Activated CD4-positive, alpha-beta T cell treated with anti-CD3 and anti-CD28 coated beads, Interleukin-2, amount 50 U/mL, for 1 hour (primary cell): ENCODE measurements at places on chromosomes 5 and 9.

- no peak for DNase-seq
Observed at GRCh38 chr5:13581132-13581531, 363.4 kb downstream of the DNAH5 start.

DNA sequence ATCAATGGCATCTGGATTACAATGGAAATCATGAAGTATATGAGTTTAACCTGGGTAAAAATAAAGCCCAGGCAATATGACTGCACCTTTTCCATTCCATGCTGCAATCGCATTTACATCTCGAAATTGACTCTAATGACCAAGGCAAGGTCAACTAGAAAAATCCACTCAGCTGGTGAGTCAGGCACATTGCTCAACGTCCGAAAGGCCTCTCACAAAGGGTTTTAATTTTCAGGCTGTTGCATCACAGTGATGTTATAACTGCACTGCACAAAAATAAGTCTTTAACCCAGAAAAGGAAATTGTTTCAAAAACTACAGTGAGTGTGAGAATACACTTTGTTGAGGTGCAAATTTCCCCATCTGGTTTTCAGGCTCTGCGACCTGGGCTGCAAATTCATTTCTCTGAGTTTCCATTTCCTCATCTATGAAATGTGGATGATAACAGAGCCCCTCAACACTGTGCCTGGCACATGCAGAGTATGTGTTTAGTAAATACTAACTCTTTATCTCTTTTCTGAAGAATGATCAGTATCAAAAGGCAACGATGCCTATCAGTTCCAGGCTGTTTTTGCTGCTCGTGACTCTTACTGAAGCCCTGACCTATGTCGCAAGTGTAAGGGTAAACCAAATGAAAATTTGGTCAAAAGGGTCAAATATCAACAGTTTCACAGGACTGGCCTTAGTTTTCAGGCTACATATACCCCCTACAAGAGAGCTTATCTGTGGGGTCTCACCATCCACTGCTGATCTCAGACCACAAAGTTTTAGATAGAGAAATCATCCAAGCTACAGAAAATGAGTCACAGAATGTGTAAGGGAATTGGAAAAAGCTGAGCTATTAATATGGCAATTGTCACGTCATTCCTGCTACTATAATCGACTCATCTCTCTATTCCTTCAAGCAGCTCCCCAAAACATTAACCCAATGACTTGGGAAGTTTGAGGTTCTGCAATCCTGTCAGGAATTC is 4.1 kb downstream of the NFIL3 start:
- DNase-seq, result no peak

DNA sequence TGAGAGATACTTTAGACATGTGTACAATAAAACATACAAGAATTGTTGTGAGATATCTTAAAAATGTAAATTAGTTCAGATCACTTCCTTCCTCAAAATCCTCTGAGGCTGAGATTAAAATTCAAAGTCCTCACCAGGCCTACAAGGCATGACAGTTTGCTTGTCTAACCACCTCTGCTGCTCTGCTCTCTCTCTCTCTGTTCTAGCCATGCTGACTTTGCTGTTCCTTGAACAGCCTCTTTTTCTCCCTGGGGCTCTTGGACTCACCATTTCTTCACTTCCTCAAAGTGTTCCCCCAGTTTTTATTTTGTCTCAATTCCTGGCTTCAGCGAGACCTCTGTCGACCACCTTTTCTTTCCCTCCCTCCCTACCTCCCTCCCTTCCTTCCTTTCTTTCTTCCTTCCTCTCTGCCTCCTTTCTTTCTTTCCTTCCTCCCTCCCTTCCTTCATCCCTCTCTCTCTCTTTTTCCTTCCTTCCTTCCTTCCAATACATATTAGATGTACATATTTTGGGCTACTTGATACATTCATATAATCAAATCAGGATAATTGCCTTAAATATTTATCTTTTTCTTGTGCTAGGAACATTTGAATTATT is 27.0 kb downstream of the CATSPER3 start:
- DNase-seq, result no peak

GRCh38 chr5:93342563-93343061 is 238.4 kb downstream of the NR2F1-AS1 start:
- DNase-seq, result no peak

DNA sequence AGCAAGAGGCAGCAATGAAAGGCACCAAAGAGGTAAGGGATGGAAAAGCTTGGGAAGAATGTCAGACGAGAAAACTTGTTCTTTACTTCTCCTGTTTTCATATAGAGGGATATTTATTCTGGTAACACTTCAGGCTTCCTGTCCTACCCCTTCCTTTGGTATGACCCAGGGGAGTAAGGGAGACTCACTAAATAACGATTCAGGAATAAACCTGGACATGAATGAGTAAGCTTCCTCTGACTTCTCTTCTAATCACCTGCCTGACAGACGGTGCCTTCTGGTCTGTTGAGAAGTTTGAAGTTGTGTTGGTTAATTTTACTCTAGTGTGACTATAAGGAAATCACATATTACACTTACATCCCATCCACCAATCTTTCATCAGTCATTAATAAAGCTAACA is 461.2 kb downstream of the CDH12 start:
- DNase-seq, result no peak

- DNase-seq, result no peak
Observed at GRCh38 chr5:33105521-33105941, 335.2 kb upstream of the TARS1 start.

- no peak for DNase-seq
Observed at GRCh38 chr5:122419142-122419894, 107.3 kb downstream of the SNCAIP start.

GRCh38 chr5:35820735-35821134 is 36.0 kb upstream of the IL7R start:
- no peak for DNase-seq
